ENCODE measurements at places on chromosomes 4 and X.

GRCh38 chr4:48420144-48420543, 63.0 kb upstream of the SLC10A4 start:
- DNase-seq, result peak; percentile 54

GRCh38 chrX:7117587-7117986, 29.9 kb upstream of the STS start:
- no peak for DNase-seq

- no peak for DNase-seq
Measured at GRCh38 chr4:146095860-146096259, 79.7 kb upstream of the LSM6 start.

DNA sequence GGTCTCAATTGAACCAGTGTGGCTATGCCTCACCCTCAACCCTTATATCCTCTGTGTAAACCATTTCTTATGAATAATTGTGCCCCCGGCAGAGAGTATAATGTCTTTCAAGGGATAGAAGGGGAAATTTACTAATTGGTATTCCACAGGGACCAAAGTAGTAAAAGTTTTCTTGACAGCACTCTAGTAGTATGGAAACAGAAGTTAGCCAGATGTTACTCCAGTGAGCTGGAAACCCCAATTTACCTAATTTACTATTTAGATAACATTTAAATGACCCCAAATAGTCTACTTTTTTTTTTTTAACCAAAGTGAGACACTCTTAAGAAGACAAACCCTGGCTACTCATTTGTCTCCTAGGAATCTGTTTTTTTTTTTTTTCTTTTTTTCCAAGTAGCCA, 32.3 kb downstream of the DTHD1 start:
- DNase-seq, result no peak

GRCh38 chrX:101390664-101391525, at the start of gene RPL36A:
RPL36A (plus strand) TSS chrX:101391011; CDS start chrX:101391044, 33 bp downstream.
- DNase-seq, result peak; percentile 84

DNA sequence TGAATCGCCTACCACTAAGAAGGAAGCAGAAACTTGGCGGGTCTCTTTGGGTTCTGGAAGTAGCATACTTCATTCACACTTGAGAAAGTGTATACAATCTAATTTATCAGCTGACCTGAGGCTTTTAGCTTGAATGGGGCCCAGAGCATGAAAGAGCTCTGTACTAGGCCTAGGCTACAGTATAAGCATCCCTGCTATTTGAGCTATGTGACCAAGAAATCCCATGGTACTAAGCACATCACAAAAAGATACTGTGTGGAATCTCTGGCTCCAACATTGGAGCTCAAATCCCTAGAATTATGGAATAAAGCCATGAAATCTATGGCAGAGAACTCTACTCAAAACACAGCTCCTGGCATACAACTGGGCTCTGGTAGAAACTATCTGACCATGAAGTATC, 43.9 kb upstream of the CCDC149 start:
- DNase-seq, result no peak

- DNase-seq, result no peak
Measured at GRCh38 chrX:119218198-119218597, 17.9 kb upstream of the PGRMC1 start.

GRCh38 chr4:150302553-150302952, 224.3 kb downstream of the DCLK2 start:
- DNase-seq, result no peak

Measured in thyroid gland (tissue), 4 donors.